ENCODE measurements at places on chromosomes 13 and 19.

- DNase-seq, result no peak
Observed at GRCh38 chr19:40981591-40981990, 9.5 kb upstream of the CYP2B6 start.

DNA sequence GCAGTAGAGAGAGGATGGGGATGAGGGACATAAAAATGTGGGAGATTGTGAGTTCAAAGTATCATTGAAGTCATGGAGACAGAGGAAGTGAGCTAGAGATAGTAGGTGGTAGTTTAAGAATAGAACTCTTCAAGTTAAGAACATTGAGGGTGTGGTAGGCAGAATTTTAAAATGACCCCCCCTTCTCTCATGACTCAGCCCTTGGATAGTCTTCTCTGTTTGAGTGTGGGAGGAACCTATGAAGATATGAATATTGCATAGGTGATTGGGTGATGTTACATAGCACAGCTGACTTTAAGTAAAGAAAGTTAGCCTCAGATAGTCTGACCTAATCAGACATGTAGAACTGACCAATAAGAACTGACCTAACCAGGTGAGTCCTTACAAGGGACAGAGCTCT is 418.6 kb downstream of the FOXO1 start:
- DNase-seq, result no peak

- DNase-seq, result no peak
Observed at GRCh38 chr19:54017261-54017660, 25.8 kb downstream of the CACNG6 start.

GRCh38 chr13:80339563-80339911 is 1.4 kb downstream of the SPRY2 start:
- DNase-seq, result no peak

- peak; percentile 81 for DNase-seq
Observed at GRCh38 chr19:19627621-19628500, at the start of gene LPAR2. TSS of gene LPAR2 (minus strand) at chr19:19628220. CDS start at chr19:19627275, 945 bp downstream.

GRCh38 chr13:59728896-59729545 is 434.7 kb downstream of the DIAPH3 start:
- DNase-seq, result no peak

DNA sequence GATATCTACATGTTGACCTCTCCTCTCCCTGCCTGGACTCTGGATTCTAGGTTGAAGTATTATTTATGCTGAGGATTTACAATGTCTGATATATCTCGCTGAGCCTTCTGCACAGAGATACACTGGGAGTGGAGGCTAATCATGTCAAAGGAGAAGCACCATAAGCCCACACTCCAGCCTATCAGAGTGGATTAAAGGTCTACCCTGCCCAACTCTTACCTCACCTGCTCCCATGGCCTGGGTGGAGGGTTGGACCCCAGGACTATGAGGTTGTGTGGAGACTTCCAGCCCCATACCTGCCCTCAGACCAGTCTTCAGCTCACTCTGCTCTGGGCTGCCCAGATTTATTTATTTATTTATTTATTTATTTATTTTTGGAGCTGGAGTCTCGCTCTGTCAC is 15.4 kb downstream of the OR10H4 start:
- no peak for DNase-seq

DNA sequence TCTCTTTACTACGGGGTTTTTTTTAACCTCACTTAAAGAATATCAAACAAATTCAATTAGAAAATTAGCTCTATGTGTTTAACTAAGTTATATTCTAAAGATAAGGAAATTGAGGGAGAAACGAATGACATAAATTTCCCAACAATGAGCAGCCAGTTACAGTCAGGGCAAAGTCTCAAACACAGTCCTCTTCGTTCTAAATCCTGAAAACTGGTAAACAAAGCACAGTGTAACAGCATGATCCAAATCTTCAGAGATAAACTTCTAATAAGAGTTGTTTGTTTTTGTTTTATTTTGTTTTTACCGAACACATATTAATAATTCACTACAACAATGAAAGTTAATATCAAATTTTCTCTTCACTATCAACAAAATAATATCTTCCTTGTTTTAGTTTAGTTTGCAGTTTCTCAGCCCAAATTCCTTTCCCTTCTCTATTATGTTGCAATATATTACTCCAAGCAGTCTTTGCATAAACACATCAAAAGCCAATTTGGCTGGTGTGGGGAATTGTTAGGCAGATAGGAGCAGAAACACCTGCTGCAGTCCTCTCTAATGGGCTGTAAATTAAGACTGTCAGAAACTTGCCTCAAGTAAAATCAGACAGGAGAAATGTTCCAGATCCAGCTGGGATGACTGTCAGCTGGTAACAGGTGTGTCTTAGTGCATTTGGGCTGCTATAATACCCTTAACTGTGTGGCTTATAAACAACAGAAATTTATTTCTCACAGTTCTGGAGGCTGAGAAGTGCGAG is 106.5 kb upstream of the SGCG start:
- DNase-seq, result no peak

DNA sequence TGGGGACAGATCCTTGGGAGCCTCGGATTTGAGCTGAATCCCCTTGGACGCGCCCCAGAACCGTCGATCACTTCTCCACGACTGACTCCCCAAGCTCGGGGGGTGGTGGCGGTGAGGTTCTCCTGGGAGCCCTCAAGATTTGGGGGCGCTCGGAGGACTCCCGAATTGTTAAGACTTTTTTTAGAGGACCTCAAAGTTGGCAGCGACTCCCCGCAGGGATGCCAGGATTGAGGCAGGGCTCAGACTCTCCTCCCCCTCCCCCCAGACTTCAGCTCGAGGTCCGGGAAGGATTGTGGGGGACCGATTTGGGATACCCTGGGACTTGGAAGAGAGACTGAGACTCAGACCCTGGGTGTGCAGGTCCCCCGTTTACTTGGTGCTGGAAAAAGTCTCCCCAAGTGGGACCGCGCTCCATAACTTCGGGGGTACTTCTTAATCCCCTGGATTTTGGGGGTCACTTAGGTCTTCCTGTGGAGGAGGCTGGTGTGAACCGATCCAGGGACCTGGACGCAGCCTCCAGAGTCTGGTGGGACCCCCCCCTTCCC is 665 bp downstream of the VASP start:
- no peak for DNase-seq

GRCh38 chr13:112626124-112626523 is 38.2 kb upstream of the TUBGCP3 start:
- no peak for DNase-seq

DNA sequence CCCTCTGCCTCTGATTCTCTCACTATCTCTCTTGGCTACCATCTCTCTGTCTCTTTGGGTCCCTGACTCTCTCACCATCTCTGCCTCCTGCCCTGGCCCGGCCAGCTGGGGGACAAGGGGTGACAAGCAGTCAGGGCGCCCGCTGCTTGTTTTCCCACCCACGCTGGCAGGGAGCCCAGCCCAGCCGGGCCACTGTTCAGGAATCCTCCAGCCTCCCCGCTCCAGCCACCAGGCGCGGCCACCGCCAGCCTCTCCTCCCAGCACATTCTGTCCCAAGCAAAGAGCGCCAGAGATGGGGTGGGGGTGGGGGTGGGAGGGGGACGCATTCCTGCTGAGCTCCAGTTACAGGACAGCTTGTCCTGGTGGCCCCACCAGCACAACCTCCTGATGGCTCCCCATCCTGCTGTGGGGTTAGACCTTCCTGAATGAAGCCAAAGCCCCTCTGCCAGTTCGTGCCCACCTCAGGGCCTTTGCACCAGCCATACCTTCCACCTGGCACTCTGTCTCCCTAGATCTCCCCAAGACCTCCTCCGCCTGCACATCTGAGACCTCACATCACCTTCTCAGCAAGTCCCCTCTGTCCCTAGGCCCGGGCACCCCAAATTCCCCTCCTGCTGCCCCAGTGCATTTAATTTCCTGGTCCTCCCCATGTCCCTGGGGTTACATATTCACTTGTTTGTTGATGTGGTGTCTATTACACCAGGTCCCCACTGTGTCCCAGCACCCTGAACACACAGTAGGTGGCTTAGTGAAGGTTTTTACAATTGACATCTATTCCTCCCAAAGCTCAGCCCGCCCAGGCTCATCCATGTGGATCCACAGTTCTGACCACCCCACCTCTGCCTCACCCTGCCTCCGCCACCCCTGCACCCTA is 12.5 kb downstream of the ARRDC2 start:
- no peak for DNase-seq

DNA sequence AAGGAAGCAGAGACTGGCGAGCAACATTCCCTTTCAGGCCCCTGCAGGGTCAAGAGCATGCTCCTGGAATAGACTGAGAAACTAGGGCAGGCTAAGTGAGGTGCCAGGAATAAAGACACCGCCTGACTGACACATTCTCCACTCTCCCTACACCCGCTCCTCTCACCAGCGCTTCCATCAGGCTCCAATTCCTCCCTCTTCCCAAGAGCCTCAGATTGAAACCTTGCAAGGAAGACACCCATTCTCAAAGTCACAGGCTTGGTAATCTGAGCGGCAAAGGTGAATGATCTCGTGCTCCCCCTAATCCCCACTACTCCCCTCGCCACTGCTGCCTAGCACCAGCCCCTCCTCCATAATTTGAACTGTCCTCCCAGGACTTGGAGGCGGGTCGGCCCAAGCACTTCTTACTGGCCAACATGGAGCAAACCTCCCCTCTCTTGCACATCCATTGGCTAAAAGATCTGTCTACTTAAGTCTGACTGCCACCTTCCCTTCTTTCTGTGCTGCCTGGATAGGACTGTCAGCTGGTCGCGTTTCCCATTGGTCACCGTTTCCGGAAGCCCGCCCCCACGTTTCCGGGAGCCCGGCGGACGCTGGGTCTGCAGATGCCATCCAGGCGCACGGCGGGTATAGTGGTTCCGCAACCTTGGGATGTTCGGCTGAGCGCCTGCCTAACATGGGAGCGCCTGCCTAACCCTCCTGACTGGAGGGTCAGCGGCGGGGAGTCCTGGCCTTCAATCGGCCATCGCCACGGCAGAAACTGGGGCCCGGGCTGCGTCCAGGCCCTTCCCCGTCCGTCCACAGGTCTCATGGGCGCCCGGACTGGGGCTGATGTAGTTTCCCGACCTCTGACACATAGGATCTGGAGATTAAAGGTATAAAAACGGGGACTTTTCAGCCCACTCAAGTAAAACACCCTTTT is 33.6 kb downstream of the ZNF383 start:
- DNase-seq, result peak; percentile 64

- DNase-seq, result no peak
Observed at GRCh38 chr19:33665776-33666595, 44.2 kb downstream of the CHST8 start.

DNA sequence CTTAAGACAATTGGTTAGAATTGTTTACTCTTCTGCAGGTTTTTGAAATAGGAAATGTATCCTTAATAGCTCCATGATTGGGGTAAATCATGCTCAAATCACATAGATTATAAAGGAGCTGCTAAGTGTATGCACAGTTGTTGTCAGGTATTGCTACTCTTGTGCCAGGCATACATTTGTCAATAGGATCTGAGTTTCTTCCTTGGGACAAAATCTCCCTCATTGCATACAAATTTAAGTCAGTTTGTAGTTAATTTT is 109.3 kb upstream of the MLNR start:
- DNase-seq, result no peak

DNA sequence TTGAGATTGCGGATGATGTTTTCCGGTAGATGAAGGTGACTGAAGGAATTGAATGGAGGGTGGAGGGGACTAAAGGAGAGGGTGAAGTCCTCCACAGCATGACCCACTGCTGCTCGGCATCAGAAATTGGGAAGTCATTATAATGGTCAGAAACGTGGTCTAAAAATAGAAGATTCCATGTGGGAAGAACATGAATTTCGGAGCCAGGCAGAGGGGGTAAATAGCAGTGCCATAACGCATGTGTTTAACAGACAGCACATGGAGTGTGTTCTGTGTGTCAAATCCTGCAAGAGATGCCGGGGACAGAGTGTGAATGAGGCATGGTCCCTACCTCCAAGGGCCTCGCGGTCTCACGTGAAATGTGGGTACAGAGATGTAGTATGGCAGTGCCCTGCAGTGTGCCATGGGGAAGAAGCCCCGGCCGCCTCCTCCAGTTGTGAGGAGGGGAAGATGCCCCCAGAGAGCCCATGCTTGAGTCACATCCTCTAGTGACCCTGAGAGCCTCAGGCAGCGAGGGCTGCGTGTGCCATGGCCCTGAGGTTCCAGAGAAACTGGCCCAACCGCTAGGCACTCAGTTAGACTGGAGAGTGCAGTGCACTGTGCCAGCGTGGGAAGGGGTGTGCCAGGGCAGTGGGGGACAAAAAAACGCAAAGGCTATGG is 106.1 kb downstream of the COL4A2 start:
- DNase-seq, result no peak

- no peak for DNase-seq
Observed at GRCh38 chr13:113534236-113534860, 43.8 kb upstream of the DCUN1D2 start.

DNA sequence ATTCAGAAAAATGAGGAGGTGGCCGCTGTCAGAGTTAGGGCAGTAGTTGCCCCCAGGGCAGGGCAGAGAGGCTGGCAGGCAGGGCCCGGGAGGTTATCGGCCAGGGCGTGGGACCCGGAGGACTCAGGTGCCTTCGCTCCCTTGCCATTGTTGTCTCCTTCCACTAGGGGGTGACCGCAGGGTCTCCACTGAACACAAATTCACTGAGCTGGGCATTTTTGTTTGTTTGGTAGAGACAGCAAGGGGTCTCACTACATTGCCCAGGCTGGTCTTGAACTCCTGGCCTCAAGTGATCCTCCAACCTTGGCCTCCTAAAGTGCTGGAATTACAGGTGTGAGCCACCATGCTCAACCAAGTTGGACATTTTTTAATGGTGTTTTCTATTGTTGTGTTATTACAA is 25.1 kb downstream of the CARS2 start:
- DNase-seq, result no peak

DNA sequence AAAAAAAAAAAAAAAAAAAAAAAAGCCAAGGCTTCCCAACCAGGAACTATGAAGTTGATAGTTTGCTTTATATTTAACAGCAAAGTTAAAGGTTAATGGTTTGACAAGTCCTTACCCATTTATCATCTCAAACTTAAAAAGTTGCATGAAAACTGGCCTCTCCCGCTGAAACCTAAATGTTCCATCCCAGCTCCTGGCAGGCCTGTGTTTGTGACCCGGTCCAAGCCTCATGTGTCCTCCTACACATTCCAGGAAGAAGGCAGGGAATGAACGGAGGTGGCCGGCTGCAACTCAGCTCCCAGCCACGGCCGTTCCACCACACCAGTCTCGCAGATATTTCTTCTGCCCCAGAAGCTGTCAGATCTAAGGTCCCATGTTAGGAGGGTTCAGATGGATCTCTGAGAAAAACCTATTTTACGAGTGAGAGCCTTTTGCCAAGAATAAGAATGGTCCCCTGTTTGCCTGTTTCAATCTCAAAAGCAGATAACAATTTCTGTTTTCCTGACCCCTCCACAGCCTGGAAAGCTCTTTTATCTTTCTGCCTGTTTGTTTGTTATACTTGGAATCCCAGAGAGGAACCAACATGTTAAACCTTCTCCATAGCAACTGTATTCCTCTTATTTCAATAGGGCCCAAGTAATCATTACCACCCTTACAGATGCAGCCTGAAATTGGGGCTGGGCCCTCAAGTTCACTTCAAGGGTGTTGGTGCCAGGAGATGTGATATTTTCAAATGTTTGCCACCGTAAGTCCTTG is 56.5 kb downstream of the KCTD12 start:
- no peak for DNase-seq

- DNase-seq, result no peak
Observed at GRCh38 chr19:56476093-56476492, 1.1 kb downstream of the ZNF667 start.

DNA sequence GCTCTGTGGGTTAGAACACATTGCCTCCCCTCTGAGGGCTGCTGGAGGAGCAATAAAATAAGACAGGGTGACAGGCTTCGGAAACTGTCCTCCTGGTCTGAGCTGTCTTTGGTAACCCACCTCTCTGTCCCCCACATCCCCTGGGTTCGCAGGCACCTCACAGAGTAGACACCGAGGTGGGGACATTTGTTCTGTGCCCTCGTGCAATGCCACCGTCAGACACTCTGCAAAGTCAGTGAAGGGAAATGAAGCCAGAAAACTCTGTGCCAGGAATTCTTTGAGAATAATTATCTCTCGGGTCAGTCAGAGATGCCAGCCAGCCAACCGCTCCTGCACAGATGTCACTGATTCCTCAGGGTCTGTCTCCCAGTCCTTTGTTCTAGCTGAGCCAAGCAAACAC is 493.6 kb downstream of the FOXO1 start:
- DNase-seq, result no peak
